ENCODE measurements at places on chromosomes 11 and 22.

DNA sequence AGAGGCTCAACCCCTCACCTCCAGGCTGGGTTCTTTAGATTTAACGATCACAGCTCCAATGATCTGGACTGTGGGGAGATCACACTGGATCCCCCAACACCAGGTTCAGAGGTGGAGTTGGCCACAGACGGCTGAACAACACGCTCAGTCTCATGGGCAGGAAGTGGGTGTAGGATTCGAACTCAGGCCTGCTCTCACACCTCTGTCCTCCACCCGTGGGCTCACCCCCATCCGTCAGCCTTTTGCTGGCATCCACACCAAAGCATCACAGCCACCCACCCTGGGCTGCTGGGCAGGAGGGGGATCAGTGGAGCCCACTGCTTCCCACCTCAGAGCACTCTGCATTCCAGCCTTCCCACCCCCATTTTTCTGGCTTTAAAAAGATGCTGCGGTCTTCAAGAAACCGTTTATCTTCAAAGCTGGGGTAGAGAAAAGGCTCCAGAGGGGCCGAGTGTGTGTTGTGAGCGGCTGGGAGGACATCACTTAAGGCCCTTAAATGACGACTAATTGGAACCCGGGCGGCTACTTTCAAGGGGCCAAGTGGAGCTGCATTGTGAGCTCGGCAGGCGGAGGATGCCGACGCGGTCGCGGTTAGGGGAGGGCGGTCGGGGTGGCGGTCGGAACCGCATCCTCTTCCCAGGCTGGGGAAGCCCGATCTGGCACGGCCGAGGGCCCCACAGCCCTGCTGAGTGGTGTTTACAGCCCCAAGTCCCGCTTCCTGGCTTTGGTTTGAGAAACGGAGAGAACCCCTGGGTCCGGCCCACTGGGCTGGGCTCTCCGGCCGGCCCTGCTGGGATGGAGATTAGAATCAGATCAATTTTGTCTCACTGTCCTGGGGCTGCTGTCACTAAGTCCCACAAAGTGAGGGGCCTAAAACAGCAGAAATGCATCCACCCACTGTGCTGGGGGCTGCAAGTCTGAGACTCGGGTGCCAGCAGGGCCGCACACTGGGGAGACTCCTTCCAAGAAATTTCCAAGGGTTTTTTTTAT is 15.9 kb upstream of the FGF3 start:
- no peak for DNase-seq

- DNase-seq: no peak
These were observed 164.6 kb downstream of the IGLL1 start for GRCh38 chr22:23415490-23415851.

- no peak for DNase-seq
These were observed 21.5 kb downstream of the LRRC74B start for GRCh38 chr22:21067075-21067900.

DNA sequence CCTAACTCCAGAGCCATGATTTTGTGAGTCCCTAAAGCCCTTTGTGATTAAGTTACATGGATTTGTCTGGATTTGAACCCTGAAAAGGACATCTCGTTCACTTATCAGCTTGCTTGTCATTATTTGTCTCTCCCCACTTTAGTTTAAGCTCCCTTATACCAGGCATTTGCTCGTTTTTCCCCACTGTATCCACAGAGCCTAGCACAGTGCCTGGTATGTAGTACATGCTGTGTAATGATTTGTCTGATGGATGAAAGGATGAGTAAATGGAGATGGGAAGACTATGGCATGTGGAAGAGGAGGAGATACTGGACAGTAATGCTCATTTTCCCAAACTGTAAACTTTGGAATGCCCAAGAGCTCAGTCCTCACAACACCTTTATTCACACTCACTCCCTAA is 9.2 kb upstream of the MCHR1 start:
- DNase-seq: no peak

DNA sequence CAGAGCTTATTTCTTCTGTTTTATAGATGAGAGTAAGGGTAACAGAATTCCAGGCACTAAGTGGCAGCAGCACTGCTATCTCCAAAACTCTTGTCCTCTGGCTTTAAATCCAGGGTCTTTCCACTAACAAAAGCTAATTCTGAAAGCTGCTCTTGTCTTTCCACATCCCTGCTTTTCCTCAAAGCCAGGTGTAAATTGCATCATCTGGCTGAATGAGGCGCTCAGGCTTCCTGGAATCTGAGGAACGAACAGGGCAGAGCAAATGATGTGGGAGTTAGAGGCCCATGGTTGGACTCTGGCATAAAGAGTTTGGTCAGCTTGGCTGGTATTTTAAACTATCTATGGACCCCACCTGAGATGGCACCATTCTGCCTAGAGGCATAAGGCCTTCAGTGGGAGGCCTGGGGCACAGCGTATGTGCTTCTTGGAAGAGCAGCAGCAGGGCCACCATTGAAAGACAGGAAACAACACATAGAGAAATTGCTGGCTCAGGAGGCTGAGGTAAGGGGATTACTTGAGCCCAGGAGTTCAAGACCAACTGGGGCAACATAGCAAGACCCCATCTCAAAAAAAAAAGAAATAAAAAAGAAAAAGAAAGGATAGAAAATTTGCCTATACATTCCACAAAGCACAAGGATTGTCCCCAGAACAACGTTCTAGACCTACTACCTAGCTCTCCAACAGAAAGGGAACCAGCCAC is 1.9 kb downstream of the KCNJ5 start:
- no peak for DNase-seq

DNA sequence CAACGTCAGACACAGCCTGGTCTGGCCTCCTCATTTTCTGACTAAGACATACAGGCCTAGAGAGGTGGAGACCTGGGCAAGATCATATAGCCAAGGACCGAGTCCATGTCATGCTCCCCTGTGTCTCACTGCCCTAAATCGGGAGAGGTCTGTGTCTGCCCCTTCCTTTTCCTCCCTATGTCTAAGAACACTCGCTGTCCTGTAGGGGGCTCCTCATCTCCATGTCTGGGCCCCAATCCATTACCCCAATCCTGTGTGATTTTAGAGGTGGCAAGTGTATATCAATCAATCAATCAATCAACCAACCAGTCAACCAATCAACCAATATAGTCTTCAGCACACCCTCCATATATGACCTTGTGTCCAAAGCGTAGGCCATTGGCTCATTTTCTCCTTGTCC is 125.7 kb downstream of the KIRREL3 start:
- no peak for DNase-seq

DNA sequence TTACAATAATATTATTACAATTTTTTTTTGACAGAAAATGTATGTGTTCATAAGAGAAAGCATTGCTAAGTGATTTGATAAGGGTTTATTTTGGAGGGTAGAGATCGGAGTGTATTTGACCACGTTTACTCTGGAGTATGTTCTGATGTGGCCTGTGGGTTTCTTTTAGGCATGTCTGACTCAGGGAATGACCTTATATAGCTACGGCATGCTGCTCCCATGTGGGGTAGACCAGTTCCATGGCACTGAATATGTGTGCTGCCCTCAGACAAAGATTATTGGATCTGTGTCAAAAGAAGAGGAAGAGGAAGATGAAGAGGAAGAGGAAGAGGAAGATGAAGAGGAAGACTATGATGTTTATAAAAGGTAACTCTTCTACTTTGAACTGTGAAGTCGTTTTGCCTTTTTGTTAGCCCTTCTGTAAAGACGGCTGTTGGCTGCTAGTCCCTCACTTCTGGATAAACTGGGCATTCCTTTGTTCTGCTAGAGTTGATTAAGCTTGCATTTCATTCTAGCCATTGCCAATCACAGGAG is 38.1 kb upstream of the ST14 start:
- DNase-seq: no peak

GRCh38 chr11:59062602-59063529 is 23.2 kb upstream of the GLYATL1B start:
- DNase-seq: no peak

DNA sequence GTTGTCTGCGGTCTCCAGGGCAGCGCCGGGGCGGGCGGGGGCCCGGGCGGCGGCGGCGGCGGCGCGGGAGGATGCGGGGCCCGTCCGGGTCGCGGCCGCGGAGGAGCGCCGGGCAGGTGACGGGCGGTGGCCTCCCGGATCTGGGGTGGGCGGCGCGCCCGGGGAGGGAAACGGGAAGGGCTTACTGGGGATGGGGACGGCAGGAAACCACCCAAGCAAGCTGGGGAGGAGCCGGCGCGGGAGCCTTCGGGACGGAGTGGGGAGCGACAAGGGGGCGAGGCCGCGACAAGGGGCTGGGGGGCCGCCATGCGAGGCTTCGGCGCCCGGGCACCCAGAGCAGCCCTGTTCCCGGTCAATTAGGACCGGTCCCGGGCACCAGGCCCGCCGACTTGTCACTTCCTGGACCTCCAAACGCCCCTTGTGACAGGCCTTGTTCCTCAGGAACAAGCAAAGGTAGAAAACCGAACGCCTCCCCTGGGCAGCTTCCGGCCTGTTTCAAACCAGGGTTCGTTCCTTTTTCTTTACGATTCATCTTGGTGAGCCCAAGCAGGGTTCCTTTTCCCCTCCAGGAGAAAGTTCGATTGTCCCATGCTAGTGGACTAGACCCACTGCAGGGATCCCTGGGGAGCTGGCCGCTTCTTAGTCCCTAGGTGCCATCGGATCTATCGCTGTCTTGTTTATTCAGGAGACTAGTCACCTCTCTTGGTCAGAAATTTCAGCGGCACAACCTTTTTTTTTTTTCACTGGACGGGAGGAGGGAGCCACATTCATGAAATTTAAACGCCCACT is 492 bp downstream of the JHY start:
- DNase-seq: peak; percentile 29

- DNase-seq: no peak
These were observed 152.1 kb downstream of the FAT3 start for GRCh38 chr11:92376680-92377079.

DNA sequence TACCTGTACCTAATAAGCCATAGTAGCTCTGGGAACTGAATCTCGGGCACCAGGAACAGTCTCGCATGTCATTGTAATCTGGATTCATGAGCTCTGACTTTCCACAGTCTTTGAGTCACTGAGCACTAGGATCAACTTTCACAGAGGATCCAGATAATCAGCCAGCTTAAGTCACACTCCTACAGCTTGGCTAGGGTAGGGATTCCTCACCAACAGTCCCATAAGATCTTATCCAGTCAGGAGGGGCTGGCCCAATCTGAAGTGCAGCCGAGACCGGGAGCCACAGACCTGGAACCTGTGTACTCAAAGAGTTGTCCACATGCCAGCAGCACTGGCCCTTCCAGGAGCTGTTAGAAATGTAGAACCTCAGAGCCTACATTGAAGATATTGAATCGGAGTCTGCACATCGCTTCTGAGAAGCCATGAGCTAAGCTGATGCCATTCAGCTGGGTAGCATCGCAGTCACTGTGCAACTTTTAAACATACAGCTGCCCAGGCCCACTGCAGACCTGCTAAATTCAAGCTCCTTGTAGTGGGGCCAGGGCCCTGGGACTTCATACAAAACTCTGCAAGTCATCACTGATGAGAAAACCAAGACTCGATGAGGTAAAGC is 538.8 kb upstream of the B3GAT1 start:
- no peak for DNase-seq

DNA sequence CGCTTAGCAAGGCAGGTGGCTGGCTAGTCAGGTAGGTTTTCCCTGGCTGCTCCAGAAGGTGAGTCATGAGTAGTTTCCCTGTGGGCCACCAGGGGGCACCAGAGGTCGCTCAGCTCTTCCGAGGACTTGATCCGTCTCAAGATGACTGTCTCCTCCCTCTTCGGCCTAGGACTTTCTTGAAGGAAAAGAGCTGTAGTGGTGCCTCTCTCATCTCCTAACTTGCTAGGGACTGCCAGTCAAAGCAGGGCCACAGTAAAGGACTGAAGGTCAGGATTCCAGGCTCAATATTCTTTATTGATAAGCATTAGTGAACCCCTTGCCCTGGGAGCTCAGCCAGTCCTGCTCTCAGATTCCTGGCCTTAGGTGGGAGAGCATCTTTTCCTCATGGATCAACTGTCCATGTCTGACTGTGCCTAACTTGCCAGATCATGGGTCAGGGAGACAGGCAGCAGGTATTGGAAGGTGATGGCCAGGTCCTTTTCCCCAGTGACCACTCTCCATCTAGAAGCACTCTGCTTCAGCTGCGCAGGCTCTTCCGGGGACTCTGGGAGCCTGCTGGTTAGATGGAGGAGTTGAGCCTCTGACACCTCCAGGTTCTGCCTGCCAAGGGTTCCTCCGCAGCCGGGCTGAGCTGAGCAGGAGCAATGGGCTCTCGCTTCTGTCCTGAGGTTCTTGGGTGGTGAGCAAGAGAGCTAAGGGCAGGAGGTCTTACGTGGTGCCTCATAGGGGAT is 1.9 kb downstream of the POLD4 start:
- peak; percentile 50 for DNase-seq

- no peak for DNase-seq
These were observed 17.0 kb upstream of the PANX1 start for GRCh38 chr11:94111660-94112059.

- no peak for DNase-seq
These were observed 606.8 kb downstream of the NTM start for GRCh38 chr11:131977231-131977630.

- no peak for DNase-seq
These were observed 12.7 kb downstream of the C11orf91 start for GRCh38 chr11:33687733-33688479.

DNA sequence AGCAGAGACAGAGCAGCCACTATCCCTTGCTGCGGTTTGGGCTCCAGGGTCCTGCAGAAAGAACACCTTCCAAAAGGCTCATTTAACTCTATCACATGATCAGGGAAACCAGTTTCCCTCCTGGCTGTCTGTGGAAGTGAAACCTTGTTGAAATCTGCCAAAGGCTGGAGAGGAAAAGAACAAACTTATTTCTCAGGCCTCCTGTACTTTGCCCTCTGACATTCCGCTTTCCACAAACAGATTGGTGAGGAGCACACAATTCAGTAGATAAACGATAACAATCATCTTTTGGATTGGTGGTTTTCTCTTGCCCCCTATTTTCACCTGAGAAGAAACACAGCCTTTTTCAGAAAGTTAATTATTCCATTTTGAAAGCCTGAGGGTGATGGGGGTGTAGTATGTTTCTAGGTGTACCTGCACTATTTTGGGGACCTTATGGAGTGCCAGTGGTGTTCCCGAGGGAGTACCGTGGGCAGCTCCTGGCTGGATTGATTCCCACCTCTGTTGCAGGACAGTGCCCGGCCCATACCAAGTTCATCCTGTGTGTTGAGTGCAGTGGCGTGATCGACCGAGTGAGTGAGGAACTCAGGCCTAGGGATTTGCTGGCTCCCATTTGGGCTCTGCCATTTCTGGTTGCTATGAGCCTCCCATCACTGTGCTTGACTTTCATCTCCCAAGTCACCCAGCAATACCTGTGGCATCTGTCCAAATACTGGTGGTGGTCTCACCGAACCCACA is 102.0 kb downstream of the TBC1D22A start:
- no peak for DNase-seq

DNA sequence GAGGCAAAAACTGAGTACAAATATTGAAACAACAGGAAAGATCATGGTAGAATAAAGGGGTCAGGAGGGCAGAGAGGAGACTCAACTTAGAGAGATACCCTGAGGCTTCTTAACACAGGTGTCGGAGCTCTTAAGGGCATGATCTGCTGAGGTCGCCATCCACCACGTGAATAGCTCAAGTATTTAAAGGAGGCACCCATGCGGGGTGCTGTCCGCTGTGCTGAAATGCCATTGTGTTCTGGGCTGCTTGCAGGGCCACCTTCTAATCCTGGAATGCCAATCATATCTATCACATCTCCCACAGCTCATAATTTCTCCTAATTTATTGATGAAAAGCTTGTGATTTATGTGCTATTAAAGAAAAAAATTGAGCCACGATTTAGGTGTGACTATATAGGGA is 90.2 kb downstream of the SEZ6L start:
- no peak for DNase-seq

- no peak for DNase-seq
These were observed at the start of gene SPTBN2 for GRCh38 chr11:66728693-66729385. Gene SPTBN2 (minus strand): TSS chr11:66729216. CDS start chr11:66721240, 7,976 bp downstream.

All from activated T-helper 1 cell treated with Interleukin-2 at 50 U/mL for 16 hours (primary cell).